ENCODE measurements at places on chromosomes 6 and 20.

GRCh38 chr20:20737158-20737557, 24.7 kb upstream of the RALGAPA2 start:
- no peak for DNase-seq

GRCh38 chr20:35690265-35690664, 8.9 kb downstream of the NFS1 start:
- DNase-seq = no peak

GRCh38 chr6:89194559-89194958, 22.6 kb downstream of the GABRR1 start:
- no peak for DNase-seq

GRCh38 chr20:57097245-57097915, 169.1 kb downstream of the BMP7 start:
- no peak for DNase-seq

DNA sequence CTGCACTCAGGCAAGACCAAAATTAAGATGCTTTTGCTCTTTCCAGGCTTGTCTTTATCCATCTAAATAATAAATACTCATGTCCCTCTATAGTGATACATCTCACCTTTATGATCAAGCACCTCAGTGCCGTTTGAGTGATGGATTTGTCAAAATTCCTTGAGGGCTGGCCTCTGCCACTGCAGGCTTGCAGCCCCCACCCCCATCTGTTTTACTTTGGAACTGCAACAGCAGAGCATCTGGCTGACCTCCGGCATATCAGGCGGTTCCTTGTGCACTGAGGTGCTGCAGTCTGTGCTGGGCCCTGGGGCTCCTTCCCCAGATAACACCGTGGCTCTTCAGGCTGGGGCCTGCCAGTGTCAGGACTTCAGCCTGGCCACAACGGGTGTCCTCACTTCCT, 386.9 kb downstream of the CDH26 start:
- DNase-seq = no peak
